ENCODE measurements at places on chromosomes 3 and 15.

DNA sequence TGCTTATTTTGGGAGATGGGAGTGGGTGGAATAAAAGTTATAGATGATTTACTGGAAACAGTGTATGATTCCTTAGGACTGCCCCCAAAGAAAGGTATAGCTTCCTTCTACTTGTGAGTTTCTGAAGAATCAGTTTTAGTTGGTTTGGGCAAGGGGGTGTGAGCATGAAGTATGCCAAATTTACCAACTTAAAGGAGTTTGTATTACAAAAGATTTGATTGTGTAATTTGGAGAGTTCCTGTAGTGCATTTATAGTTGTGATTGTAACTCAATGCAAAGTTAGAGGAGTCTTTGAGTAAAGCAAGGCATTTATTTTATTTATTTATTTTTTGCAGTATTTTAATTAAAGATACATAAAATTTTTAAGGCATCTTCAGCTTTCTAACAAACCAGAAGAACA lies 42.8 kb downstream of the TSC22D2 start:
- DNase-seq: no peak

- DNase-seq: no peak
These were observed 244.5 kb upstream of the KCNMB2 start for GRCh38 chr3:178291574-178292370.

DNA sequence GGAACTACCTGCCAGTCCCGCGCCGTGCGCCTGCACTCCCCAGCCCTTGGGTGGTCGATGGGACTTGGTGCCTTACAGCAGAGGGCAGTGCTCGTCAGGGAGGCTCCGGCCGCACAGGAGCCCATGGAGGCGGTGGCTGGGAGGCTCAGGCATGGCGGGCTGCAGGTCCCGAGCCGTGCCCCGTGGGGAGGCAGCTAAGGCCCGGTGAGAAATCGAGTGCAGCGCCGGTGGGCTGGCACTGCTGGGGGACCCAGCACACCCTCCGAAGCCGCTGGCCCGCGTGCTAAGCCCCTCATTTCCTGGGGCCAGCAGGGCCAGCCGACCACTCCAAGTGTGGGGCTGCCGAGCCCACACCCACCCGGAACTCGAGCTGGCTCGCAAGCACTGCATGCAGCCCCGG lies 580.2 kb downstream of the ZIC1 start:
- no peak for DNase-seq

DNA sequence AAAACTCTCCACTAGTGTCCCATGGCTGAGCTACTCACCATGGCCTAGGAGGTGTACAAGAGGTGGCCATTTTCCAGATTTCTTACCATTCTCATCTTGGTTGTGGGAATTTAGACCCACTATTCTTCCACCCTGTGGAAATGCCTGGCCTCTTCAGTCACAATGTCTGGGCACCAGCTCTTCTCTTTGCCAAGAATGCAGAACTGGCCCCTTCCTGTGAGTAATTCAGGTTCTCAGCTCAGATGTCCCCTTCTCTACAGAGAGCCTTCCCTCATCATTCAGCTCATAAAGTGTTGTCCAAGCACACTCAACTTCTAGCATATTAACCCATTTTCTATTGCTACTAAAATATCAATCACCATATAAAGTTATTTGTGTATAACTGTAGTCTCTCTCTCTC lies 575.5 kb upstream of the KCNMB2 start:
- DNase-seq: no peak

DNA sequence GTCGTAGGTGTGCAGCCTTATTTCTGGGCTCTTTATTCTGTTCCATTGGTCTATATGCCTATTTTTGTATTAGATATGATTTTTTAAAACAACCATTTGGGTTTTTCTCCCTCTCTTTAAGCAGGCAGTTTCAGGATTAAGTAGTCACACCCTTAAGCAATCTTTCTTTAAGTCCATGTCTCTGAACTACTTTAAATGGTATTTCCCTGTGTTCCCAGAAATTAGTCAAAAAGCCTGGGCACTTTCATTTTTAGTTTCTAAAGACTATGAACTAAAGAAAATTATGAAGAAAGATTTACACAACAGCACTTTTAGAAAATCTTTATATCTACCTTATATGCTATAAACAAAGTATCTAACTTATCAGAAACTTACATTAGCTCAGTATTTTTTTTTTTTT lies 110.3 kb downstream of the FAIM start:
- no peak for DNase-seq

DNA sequence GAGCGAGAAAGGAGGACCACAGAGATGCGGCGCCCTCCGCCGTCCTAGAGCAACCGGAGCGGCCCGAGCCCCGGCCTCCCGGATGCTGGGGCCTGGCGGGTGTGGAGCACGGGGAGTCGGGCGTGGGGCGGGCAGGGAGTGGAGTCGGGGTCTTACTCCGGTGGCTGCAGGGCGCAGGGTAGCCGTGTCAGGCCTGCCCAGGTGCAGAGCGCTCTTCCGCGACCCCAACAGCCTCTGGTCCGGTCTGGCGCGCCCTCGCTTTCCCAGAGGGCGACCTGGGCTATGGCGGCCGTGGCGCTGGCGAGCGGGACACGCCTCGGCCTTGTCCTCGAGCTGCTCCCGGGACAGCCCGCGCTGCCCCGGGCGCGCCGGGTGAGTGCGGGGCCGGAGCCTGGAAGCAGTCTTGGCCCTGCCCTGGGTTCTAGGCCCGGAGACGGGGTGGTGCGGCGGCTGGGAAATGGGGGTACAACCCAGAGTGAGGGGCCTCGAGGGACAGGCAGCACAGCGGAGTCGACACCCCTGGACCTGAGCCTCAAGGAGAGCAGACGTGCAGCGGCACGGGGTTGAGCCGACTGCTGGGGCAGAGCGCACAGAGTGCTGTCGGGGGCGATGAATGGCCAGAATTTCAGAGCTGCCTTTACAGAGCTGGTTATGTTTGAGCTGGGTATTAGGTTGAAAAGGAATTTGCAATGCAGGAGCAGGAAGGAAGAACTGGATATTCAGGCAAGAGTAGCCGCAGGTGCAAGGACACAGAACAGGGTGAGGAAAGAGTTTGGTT lies at the start of gene ZNF662:
Gene ZNF662, plus strand, starts transcription at position 73 of the 778 bp plus-strand sequence. CDS start 1,973 bp downstream, outside the sequence.
- DNase-seq: peak; percentile 5

GRCh38 chr3:71843071-71843470 lies 58.1 kb upstream of the PROK2 start:
- no peak for DNase-seq

DNA sequence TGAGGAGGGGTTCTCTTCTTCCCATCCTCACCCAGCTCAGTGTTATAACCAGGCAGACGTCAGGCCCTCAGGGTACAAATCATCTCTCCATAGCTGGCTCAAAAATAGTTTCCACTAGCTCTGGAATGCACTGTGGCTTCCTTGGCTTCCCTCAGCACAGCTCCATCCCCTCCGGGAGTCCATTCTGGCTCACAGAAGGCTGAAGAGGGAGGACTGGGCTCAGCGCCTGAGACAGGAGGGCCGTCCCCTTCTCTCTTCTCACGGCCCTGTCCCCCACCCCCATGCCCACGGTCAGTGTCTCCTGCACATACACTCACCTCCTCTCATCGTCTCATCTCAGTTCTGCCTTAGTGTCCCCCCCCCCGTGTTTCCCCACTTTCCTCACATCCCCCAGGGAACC lies 50.1 kb downstream of the UMPS start:
- DNase-seq: no peak
